Skeletal muscle cell (primary cell): ENCODE measurements at places on chromosomes 6 and 20.

DNA sequence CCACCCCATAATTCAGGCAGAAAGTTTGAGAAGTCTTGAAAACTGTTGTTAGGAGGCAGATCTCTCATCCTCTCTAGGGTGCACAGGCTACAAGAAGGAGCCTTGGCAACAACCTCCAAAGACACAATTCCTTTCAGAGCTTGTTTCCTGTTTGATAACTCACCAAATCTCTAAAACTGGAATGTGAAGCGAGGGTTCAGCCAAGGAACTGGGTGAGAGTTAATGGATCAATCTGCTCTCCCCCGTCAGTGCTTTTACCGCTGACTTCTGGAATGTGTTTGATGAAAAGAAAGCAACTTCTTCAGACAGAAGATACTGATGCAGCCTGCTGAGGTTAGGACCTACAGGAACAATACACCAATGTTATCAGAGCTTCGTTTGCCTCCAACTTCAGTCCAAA, 171.8 kb upstream of the BMP2 start:
- no peak for DNase-seq

- DNase-seq = no peak
Observed at GRCh38 chr20:53786071-53786444, 192.4 kb upstream of the ZNF217 start.

GRCh38 chr6:30821862-30822784, 62.2 kb upstream of the DDR1 start:
- DNase-seq = no peak

DNA sequence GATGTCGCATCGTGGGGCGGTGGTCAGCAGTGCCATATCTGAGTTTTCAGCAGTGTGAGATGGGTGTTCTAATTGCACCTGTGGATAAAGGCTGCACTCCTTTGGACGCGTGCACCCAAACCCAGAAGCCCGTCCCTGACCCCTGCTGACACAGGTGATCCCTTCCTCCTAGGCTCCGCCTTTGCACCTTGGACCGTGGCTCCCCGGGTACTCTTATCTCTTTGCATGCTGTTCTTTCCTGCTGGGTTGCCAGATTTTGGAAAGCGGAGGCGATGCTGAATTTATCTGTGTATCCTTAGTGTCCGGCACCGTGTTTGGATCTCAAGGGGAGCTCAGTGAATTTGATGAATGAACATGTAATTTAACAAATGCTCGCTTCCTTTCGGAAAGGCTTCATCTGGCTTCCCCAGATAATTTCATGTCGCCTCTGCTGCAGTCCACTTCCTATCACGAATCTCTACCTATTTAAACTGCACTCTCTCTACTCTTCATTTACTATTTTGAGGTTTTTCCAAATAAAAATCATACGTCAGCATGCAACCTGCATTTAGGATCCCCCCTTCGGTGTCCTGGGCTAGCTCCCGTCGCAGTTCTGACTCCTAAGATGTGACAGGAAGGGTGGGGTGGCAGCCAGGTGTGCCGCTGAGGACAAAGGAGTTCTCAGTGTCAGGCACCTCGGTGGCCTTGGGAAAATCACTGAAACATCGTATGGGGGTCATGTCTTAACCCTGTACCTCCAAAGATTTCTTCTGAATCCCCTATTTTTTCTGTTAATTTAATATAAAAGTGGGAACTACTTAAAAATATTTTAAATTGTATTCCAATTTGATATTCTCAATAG, 753 bp upstream of the PERP start:
- no peak for DNase-seq

DNA sequence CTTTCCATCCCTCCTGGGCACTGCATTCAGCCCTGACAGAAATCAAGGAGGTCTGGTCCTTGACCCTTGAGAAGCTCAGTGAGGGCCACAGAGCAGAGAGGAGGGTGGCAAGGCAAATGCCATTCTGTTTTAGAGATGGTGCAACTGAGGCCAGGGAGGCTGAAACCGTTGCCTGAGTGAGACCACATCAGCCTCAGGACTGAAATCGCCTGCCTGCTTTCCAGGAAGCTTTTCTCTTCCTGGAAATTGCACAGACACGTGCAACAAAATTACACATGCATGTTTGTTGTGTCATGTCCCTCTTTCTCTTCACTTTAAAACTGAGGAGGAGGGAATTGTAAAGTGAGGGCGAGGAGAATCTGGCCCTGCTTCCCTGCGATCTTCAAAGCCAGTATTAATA, 113.7 kb upstream of the PDE10A start:
- no peak for DNase-seq

GRCh38 chr6:63802606-63803206, 167.1 kb downstream of the PHF3 start:
- no peak for DNase-seq
